Jurkat, Clone E6-1 (cell line): ENCODE measurements at places on chromosomes 11 and 22.
A peak's percentile ranks its signal among the peaks of the same experiment; 100 is the strongest.

DNA sequence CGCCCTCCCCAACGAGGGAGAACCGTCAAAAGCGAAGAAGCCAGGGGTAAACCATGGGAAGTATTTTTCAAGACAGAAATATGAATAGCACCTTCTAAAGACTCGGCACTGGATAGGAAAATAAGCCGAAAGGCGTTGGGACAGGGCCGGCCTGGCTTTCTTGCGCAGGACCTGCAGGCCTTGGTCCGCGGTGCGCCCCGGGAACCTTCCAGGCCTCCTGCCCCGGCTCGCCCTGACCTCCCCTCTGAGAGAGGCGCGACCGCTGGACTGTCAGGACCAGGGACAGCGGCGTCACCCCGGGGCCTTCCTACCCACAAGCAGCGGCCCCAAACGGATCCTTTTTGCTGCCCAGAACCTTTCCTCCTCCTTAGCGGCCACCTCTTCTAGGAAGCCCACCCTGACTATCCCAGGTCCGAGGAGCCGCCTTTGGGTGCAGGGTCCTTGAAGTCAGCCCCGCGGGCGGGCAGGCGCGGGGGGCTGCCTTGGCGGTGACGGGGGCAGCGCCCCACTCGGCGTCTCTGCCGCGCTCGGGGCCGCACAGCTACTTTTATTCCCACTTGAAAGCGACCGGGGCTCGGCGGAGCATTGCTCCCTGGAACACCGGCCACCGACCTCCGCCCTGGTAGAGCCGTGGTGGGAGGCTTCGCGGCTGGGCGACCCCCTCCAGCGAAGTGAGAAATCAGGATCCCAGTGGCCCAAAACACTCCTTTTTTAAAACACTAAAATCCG, 650 bp upstream of the MAPK11 start:
- no peak for DNase-seq

- no peak for DNase-seq
These were observed 372.8 kb upstream of the CCDC179 start for GRCh38 chr11:23233075-23233474.

- no peak for DNase-seq
These were observed 3.9 kb upstream of the RAB38 start for GRCh38 chr11:88179141-88179540.

DNA sequence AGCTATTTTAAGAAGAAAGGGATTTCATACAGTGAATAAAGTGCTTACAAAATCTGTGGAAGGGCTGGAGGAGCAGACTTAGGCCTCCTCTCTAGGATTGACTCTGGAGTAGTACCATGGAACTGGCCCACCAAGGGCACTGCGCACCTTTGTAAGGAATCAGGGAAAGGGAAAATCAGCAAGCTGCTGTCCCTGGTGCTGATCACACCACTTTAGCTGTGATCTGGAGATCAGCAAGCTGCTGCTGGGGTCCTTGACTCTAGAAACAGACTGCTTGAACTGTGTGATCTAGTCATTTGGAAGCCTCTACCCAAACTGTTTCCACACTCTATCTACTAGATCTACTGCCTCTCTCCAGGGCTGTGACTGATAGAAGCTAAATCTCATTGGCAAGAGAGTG, 18.4 kb upstream of the TECTA start:
- no peak for DNase-seq

GRCh38 chr11:57487920-57488659, 27.4 kb downstream of the SLC43A1 start:
- DNase-seq, result no peak

GRCh38 chr11:13837286-13837685, 125.2 kb upstream of the SPON1 start:
- no peak for DNase-seq

DNA sequence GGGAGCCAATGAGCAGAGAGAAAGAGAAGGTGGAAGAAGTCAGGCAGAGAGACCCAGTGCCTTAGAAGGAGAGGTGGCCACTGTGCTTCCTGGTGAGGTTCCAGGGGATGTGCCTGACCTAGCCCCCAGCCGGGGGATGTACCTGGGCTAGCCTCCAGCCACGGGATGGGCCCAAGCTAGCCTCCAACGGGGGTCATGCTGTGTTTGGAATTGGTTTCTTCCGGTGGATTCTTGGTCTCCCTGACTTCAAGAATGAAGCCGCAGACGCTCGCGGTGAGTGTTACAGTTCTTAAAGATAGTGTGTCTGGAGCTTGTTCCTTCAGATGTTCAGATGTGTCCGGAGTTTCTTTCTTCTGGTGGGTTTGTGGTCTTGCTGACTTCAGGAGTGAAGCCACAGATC, 6.9 kb upstream of the SMIM38 start:
- DNase-seq, result no peak

DNA sequence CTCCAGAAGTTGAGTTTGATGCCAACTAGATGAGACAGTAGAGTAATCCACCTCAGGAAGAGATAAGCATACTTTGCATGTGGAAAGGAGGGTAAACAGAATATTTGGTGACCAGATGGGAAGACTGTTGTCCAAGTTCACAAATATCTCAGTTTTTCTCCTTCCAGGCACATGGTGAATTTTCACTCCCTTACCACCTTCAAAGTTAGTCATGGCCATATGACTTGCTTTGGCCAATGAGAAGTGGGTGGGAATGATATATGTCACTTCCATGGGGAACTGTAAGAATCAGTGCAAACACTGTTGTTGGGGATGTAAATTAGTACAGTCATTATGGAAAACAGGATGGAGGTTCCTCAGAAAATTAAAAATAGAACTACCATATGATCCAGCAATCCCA, 105.8 kb downstream of the SPATA19 start:
- DNase-seq, result no peak

DNA sequence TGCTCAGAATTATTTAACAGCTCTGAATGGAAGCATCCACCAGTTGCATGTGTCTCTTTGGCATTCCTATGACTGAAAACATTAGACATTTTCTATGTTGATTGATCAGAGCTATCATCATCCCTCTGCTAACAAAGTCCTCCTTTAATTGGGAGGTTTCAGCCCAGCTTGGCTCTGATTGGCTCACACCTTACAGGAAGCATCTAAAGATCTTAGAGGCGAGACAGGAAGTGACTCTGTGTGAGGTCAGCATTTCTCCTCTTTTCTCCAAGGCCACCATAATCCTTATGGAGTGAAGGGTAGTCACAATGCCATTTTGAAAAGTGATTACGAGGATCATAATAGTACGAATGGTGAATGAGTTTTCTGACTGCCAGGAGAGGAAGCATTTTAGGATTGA, 260.8 kb downstream of the MIAT start:
- DNase-seq, result no peak

- no peak for DNase-seq
These were observed 4.1 kb downstream of the SLC25A45 start for GRCh38 chr11:65378208-65378927.

- DNase-seq, result no peak
These were observed 26.7 kb downstream of the ALG8 start for GRCh38 chr11:78112582-78113275.

- no peak for DNase-seq
These were observed 1.4 kb upstream of the FTH1 start for GRCh38 chr11:61968758-61969390.

DNA sequence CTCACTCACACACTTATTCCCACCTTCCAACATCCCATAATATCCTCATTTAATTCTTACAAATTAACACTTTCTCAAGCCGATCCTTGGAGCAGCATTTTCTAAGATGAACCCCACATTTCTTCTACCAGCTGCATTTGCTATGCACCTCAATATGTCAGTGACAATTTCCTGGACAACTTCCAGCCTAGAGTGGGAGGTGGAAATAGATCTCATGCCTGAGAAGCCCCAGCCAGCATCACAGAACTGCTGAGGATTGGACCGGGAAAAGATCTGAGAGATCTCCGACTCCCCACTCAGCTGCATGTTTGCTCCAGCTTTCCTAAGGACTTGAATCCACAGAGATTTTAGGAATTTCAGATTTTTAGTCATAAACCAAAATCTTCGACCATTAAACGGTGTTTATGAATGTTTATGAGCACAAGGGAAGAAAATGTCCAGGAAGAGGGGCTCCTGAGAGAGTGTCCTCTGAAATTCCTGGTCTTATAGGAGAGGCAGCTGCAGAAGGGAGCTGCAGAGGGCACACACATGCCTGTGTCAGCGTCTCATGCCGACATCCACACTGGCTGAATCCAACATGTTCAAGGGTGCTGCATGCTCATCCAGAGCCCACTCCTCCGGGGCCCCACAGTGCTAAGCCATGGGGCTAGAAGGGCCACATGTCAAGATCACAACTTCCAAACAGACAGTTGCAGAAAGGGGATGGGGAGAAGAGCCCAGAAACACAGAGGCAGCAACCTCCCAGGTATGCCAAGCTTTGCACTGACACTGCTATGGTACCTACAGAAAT, 68.6 kb downstream of the MICAL3 start:
- no peak for DNase-seq

GRCh38 chr22:19516378-19517170, 7.6 kb downstream of the CLDN5 start:
- DNase-seq, result no peak

DNA sequence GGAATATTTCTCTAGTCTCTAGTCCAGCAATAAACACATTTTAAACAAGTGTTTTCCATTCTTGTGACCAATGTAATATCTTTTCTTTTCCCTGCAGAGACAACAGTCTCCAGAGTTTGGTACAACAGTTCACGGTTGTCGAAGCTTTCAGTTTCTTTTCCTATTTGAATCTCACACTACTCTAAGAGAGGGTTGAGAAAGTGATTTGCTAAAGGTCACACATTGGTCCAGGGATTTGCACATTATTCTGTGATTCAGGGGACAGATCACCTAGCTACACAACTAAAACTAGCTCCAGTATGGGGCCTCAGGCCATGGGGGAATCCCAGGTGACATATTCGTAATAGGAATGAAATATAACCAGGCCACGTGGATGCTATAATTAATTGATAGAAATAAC, 132.5 kb downstream of the HIPK3 start:
- no peak for DNase-seq

DNA sequence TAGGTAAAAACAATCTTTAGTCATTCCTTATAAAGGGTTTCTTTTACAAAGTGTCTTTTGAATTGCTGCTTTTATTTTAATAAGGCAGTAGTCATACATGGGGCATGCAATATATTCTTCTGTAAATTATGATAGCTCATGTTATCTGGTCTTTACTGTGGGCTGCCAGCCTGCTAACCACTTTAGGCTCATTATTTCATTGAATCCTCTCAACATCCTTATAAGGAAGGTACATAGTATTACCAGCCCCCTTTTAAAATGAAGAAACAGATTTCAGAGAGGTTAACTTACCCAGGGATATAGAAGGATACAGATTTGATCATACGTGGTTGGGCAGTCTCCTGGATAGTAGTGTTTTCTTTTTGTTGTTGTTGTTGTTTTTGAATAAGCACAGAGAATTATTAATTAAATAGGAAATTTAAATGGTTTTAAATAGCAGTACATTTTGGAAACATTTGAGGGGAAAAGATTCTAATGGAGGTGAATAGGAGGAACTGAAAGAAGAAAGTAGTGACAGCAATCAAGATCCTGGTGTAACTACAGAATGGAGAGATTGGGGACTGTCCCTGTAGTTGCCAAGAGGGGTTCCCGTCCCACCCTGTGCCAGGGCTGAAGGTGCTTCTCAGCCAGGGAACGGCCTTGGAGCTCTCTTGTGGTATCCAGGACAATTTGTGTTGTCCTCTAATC, 21.0 kb downstream of the SPECC1L start:
- DNase-seq, result no peak

- no peak for DNase-seq
These were observed 1.6 kb downstream of the TCP11L1 start for GRCh38 chr11:33040862-33041453.

- DNase-seq, result no peak
These were observed 10.5 kb upstream of the PHOX2A start for GRCh38 chr11:72254299-72254993.

GRCh38 chr11:34599406-34599945, 21.4 kb upstream of the EHF start:
- no peak for DNase-seq

GRCh38 chr22:30265823-30266444, 717 bp downstream of the OSM start:
- DNase-seq, result peak; percentile 88

- no peak for DNase-seq
These were observed 762 bp downstream of the MTMR3 start for GRCh38 chr22:29883775-29884097.

- peak; percentile 80 for DNase-seq
These were observed 3.8 kb downstream of the RSPH14 start for GRCh38 chr22:23137905-23138561.

GRCh38 chr22:29078036-29078868, 5.4 kb downstream of the KREMEN1 start:
- peak; percentile 83 for DNase-seq

DNA sequence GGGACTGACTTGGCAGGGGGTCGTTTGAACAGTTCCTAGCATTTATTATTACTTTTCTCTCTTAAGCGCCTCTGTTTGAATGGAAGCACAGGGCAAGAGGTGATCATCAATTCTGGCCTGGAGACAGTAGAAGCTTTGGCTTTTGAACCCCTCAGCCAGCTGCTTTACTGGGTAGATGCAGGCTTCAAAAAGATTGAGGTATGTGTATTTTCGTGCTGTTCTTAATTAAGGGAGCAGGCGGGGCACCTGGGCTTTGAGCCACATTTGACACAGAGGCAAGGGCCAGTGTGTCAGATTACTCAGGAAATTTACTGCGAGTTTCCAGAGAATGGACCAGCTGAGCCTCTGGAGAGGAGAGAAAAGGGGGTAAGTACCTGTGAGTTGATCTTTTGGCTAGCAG, 102.4 kb upstream of the SORL1-AS1 start:
- DNase-seq, result no peak

GRCh38 chr11:8671651-8672062, 10.8 kb downstream of the TRIM66 start:
- DNase-seq, result peak; percentile 67

GRCh38 chr11:35247428-35247827, 108.5 kb downstream of the CD44 start:
- no peak for DNase-seq

DNA sequence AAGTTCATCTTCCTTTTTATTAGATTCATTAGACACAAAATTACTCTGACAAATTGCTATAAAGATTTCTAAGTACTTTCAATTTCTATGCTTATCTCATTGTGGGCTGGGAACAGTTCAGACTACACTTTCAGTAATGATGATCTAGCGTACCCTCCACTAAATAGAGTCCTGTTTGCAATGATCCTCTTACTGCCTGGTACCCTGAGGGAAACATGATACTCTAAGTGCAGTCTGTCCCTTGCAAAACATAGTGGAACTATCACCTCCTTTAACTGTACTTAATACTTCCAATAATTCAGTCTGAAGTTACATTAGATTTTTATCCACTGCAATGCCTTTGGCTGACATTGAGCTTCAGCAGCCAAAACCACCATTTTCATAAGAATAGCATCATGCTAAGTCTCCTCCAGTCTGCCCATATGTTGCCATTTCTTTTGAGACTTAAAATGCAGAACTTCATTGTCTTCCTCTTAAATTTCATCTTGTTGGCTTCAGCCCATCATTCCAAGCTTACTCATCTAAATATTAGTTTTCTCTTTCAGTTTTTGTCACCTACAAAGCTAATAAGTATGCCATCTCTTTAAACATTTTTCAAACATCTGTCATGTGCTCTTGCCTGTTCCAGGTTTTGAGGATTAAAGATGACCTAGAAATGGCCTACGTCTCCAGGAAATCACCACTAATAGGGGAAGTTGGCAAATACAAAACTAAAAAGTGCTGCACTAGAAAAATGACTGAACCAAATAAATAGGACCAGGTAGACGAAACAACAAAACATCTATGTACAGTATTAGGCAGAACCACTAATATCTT, 55.5 kb downstream of the PAK1 start:
- no peak for DNase-seq
